ENCODE measurements at places on chromosomes 2 and 18.

- no peak for DNase-seq
Observed at GRCh38 chr18:61948281-61948741, 55.5 kb upstream of the RNF152 start.

GRCh38 chr18:7926526-7926925 lies 359.4 kb downstream of the PTPRM start:
- peak; percentile 74 for DNase-seq

- no peak for DNase-seq
Observed at GRCh38 chr2:157194844-157195243, 62.7 kb upstream of the GALNT5 start.

DNA sequence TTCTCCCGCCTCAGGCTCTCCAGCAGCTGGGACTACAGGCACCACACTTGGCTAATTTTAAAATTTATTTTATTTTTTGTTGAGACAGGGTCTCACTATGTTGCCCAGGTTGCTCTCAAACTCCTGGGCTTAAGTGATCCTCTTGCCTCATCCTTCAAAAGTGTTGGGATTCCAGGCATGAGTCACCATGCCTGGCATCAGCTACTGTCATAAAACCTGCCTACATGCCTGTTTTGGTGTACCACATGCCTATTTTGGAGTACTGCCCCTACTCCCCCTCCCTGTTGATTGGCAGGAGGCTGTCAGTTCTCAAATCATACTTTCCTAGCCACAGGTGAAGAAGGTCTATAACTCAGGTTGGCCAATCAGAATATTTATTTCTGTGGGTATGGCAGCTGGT lies 64.0 kb downstream of the CHST9 start:
- DNase-seq, result no peak

DNA sequence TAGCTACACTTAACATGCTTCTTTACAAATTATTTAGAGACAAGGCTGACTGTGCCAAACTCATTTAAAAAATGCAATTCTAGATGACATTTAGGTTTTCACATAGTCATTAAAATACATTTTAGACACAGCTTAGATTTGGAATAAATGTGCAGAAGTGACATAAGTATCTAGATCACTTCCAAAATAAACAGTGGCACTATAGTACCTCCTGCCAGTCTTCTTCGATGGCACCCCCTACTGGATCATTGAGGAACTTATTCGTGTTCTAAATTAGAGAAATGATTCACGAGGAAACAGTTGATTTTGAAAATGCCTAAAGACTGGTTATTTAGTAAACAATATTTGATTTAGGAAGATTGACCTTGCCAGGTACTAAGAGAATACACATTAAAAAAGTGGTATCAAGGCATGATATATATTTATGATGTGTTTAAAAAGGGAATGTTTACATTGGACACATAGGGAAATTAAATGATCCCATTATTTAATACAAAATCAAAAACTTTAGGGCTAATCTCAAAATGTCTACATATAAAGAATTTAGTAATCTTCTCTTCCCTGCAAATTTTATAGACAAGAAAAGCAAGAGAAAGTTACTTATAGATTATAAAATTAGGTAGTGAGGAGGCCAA lies 323.9 kb downstream of the XIRP2 start:
- DNase-seq, result peak; percentile 57

DNA sequence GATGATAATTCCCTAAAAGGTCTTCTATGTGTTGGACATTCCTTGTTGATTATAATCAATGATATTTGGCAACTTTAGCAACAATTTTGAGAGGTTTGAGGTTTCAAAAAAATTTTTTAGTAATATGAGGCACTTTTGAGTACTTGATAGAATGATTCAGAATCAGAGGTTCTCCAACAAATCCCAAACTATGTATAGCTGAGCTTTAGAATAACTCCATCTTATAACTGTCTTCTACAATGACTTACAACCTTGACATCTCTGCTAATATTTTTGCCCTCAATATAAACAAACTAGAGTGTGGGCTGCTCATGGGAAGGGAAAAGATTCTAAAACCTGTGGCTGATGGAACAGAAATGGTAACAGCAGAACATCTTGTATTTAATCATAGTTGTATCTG lies 21.5 kb upstream of the SERPINB7 start:
- DNase-seq, result no peak

GRCh38 chr2:55761526-55761925 lies 67.9 kb upstream of the PNPT1 start:
- no peak for DNase-seq

- DNase-seq, result no peak
Observed at GRCh38 chr2:205882806-205883425, 200.6 kb downstream of the NRP2 start.

- no peak for DNase-seq
Observed at GRCh38 chr18:22320771-22321170, 96.9 kb downstream of the CTAGE1 start.

GRCh38 chr18:58391231-58391825 lies 237.6 kb downstream of the ALPK2 start:
- no peak for DNase-seq

DNA sequence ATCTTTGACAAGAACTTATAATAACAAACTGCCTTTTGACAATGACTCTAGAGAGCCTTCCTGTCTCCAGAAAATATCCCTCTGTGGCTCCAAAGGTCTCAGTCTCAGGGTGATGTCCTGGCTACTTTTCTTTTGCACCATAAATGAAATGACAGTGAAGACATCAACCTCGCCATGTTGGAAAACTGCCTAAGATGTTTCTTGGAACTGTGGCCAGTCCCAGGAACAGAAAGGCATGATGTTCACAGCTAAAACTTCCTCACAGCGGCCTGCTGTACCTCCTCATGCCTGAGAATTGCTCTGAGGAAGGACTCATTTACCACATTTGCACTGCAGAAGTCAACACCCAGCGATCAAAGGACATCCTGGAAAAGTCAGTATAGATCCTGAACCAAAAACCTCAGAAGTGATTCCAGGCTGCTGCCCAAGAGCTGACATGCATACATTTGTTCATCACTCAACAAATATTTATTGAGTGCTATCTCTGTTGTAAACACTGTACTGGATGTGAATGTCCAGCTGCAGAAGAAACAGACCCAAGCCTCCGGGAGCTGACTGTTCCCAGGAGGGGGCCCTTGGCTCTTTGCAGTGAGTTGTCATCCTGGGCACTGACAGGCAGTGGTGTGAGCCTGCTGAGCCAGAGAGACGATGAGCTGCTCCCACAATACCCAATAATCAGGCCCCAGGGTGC lies 64.3 kb upstream of the ACSL3 start:
- no peak for DNase-seq

- no peak for DNase-seq
Observed at GRCh38 chr2:140383781-140384180, 1603.6 kb upstream of the NXPH2 start.

- peak; percentile 33 for DNase-seq
Observed at GRCh38 chr2:70141902-70142589, 48.8 kb downstream of the C2orf42 start.

- peak; percentile 2 for DNase-seq
Observed at GRCh38 chr18:48693625-48694262, 154.9 kb downstream of the CTIF start.

DNA sequence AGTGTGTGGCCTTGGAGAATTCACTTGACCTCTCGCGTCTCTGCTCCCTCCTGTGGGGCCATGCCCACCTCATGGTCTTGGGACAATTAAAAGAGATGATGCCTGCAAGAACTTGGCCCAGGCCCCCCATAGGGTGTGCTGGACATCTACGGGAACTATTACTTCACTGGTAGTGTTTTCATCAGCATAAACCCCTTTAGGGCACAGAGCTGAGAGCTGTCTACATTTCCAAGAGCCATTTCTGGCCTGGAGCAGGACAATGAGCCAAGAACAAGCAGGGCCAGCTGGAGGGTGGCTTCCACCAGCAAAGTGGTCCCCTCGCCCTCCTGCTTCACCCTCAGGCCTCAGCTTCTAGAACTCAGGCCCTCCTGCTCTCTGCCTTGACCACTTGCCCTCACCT lies 232.3 kb downstream of the ZBTB7C start:
- DNase-seq, result no peak

GRCh38 chr2:174666845-174667244 lies 69.2 kb upstream of the WIPF1 start:
- DNase-seq, result no peak

- DNase-seq, result no peak
Observed at GRCh38 chr2:120472891-120473309, 127.0 kb downstream of the INHBB start.

Measured in NCI-H460 (cell line).